ENCODE measurements at places on chromosomes 3 and 15. TPM values are rescaled to one million over a fixed set of nuclear protein-coding genes. Genes with fewer than 3 reads are reported as not detected.

DNA sequence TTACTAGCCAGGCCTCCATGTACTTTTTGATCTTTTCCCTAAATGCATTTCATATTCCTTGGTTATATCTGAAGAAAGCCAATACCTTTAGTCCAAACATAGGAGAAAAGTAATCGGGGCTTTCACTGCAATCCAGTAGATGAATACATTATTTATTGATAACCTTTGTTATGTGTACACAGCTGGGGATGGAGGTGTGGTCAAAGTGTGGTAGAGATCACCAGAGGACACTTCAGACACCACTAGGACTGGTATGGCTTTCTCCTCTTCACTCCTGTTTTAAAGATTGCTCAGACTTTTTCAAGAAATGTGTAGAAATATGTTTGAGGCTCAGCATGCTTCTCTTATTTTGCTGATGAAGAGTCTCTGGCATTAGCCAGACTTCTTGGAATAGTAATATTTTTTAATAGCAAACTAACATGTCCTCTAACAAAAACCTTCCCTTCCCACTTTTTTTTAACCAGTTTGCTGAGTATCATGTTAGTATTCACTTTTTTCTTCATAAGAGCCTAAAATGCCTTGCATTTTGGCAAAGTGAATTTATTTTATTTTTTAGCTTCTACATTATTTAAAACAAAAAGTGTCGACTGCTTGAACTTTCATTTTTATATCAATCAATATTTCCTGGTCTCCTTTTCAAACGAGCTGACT is 65.6 kb upstream of the MBNL1 start:
- peaks cover 18% of the 10 kb centered on the region for H3K4me1 ChIP-seq
- peak overlapping the region; percentile 51 for H3K4me3 ChIP-seq
- H3K27me3 ChIP-seq = no peaks in the 10 kb centered on the region
- H3K36me3 ChIP-seq = no peaks in the 10 kb centered on the region
- peak; percentile 39 for DNase-seq

The LSMEM2 gene
- total RNA-seq = not detected

- H3K27me3 ChIP-seq = no peaks in the 10 kb centered on the region
- H3K4me3 ChIP-seq = peak within 1 kb of the TSS; percentile 92
- H3K4me1 ChIP-seq = peaks cover 87% of the 10 kb centered on the region
- peak within 1 kb of the TSS; percentile 94 for H3K27ac ChIP-seq
- peaks cover 3% of the 10 kb centered on the region for H3K36me3 ChIP-seq
Observed at GRCh38 chr15:74781431-74782258, at the start of gene CSK. TSS of gene CSK (plus strand) at chr15:74782080. CDS start at chr15:74798298, 16,218 bp downstream.

DNA sequence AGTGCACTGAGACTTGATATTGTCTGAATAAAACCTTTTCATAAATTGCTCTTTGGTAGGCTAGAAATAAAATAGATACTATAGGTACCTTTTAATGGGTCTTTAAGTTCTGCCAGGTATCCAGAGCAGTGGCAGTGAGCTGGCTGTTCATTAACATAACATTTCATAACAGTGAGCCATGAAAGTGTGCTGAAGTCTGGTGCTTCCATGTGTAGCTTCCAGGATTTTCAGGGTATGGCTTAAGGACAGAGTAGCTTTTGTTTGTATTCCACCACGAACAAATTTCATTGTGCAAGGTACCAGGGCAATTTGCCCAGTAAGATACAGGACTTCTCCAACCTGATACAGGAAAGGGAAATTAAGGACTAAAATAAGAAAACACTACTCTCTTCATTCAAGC is 124.7 kb upstream of the NANOGP8 start:
- no peaks in the 10 kb centered on the region for H3K27me3 ChIP-seq
- H3K4me3 ChIP-seq = no peak overlapping the region
- no peak for DNase-seq
- H3K4me1 ChIP-seq = no peaks in the 10 kb centered on the region

GRCh38 chr3:51434746-51435327 is 43.8 kb downstream of the RBM15B start:
- no peak overlapping the region for H3K27ac ChIP-seq
- no peak for DNase-seq
- H3K4me1 ChIP-seq = no peaks in the 10 kb centered on the region
- no peak overlapping the region for H3K4me3 ChIP-seq

The SH3GL3 gene
- total RNA-seq = not detected
